Hepatocyte (in vitro differentiated cells): ENCODE measurements at places on chromosomes 3 and 15. TPM values are rescaled to one million over a fixed set of nuclear protein-coding genes. Genes with fewer than 3 reads are reported as not detected.

Gene CHRNA7
- 4.0 TPM in 2 replicates for total RNA-seq

Gene CYP1A1
- 17.0 and 23.5 TPM in 2 replicates for total RNA-seq

Gene SKOR1
- total RNA-seq = 0.12 and 0.23 TPM in 2 replicates

Gene LMAN1L
- total RNA-seq = not detected in 2 replicates

Gene SLC28A2
- total RNA-seq = 1.5 and 1.8 TPM in 2 replicates

Gene SOX2
- total RNA-seq = 2.4 and 3.5 TPM in 2 replicates

Gene TRIM71
- 11.5 and 14.5 TPM in 2 replicates for total RNA-seq

Gene CP
- 22.3 and 26.4 TPM in 2 replicates for total RNA-seq

Gene DOCK3
- total RNA-seq = 0.77 and 0.88 TPM in 2 replicates

Gene CCR4
- 0.13 TPM in 1 of 2 replicates, not detected in the other for total RNA-seq

Gene THAP10
- 3.0 TPM in 2 replicates for total RNA-seq

Gene TTBK2
- 7.7 and 8.5 TPM in 2 replicates for total RNA-seq

Gene XPC
- total RNA-seq = 28.6 and 29.5 TPM in 2 replicates

Gene RARB
- 30.7 and 33.0 TPM in 2 replicates for total RNA-seq

Gene MYO5C
- 15.7 and 18.2 TPM in 2 replicates for total RNA-seq

Gene LRTM1
- 0.52 TPM in 1 of 2 replicates, not detected in the other for total RNA-seq

Gene ACKR4
- total RNA-seq = 1.8 and 2.0 TPM in 2 replicates

Gene PRICKLE2
- total RNA-seq = 21.1 and 30.3 TPM in 2 replicates

Gene SERPINI1
- total RNA-seq = 13.2 and 20.0 TPM in 2 replicates

Gene IGSF10
- 1.0 and 1.4 TPM in 2 replicates for total RNA-seq

Gene GOLGA6D
- 0.76 TPM in 1 of 2 replicates, not detected in the other for total RNA-seq

Gene ROPN1
- total RNA-seq = not detected in 2 replicates

Gene RTP3
- total RNA-seq = 0.64 and 2.0 TPM in 2 replicates

Gene TRAIP
- total RNA-seq = 2.5 and 4.9 TPM in 2 replicates

Gene SMCO1
- not detected in 2 replicates for total RNA-seq

Gene SLC6A20
- total RNA-seq = 9.6 and 11.5 TPM in 2 replicates
